ENCODE measurements at places on chromosomes 12 and 14.

DNA sequence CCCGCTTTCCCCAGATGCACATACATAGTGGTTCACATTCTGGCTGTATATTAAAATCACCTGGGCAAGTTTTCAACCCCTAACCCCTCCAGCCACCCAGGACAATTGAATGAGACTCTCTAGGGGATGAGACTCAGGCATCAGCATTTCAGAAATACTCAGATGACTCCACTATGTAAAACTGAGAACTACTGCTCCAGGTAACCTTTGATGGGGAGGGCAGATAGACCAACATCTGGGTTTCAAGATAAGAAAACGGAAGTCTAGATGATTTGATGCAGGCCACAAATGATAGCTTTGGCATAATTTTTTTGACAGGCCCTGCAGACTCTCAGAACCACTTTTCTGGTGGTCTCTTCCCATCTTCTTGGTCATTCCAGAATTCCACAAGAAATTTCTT lies 341.1 kb downstream of the EMP1 start:
- DNase-seq = no peak

DNA sequence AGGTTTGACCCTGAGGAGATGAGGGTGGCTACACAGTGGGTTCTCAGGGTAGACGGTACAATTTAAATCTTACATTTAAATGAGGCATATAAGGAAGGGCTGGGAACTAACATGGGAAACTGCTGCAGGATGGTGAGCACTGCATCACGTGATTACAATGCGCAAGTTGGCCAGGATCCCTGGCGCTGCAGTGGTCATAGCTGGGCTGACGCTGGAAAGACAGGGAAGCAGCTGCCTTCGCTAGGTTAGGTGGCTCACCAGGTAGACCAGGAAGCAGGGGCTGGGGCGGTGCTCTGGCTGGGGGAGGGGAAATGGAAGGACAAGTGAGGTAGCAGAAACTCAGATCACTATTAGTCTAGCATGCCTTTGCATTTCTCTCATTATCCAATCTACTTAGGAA lies 149.9 kb downstream of the FOXN3 start:
- DNase-seq = no peak

DNA sequence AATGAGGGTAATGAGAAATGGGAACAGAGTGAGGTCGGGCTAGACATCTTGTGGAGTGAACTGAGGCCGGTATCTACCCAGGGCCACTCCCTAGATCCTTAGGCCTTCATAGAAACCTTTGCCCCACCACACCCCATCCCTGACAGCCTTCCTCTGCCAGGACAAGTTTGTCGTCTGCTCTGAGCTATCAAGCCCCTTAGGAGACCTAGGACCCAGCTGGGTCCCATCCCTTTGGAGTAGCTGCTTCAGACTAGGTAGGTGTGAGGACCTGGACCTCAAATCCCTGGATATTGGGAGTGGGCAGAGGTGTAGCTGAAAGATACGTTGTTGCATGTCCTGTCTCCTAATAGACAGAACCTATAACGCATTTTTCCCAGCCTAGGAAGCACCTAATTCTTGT lies at the start of gene TMEM253:
TSS of gene TMEM253 (plus strand) at position 136 of the 400 bp plus-strand sequence. CDS start 278 bp downstream, outside the sequence.
- DNase-seq = no peak

DNA sequence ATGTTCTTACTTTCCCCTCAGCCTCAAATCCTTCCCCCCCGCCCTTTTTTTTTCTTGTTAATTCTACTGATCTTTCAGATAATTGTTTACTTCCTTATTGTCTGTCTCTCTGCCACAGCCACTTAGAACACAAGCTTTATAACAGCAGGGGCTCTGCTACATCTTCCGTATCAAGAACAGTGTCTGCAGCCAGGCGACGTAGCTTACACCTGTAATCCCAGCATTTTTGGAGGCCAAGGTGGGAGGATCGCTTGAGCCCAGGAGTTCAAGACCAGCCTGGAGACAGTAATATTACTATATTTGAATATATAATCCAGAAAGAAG lies 5.4 kb downstream of the SOS2 start:
- no peak for DNase-seq
